ENCODE measurements at places on chromosomes 1 and 21.

DNA sequence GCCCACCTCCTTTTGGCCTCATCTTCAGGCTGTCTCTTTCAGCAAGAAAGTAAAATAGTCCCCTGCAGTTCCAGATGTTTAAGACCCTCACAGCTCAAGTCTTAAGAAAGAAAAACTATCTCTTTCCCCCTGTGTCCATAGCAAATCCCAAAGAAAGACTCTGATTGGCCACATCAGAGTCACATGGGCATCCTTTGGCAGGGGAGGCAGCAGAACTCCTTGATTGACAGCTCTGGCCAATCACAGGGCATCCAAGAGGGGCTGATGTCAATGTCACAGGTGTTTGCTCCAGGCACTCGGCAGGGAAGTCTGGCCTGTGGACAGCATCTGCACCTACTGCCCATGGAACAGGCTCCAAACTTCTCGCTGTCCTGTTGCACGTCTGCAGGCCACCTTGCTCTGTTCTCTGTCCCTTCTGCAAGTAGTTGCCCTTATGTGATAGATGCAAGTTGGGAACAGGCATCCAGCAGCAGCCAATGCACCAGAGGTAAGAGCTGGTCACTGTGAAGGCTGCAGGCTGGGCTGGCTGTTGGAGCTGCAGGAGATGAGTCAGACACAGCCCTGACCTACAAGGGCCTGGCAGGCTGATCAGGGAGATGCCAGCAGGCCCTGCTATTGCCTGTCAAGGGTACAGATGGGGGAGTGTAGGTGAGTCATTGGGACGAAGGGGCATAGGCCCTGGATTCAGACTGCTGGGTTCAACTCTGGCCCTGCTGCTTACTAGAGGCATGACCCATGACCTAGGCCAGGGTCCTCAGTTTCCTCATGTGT, 96.8 kb upstream of the TMEM51 start:
- DNase-seq = no peak

- no peak for DNase-seq
Measured at GRCh38 chr1:997713-997992, 2.2 kb downstream of the HES4 start.

- DNase-seq = no peak
Measured at GRCh38 chr1:212294983-212295382, 9.8 kb downstream of the PPP2R5A start.

DNA sequence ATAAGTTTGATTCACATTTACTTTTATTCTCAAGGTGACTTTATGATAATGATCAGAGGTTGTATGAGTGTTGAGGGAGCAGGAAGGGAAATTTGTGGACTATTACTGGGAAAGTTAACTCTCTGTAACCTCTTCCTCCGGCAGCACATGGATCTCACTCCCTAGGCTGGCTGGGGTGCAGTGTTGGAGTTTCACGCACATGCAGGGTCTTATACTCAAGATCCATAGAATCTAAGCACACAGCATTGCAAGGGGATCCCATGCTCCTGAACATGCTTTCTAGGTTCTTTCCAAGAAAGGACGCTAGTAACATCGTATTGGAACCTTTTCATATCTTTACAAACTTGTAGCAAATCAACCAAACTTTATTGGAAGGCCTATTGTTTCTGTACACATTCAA, 757.6 kb upstream of the TPTE start:
- no peak for DNase-seq

- no peak for DNase-seq
Measured at GRCh38 chr1:2275796-2276536, 47.8 kb downstream of the SKI start.

GRCh38 chr1:85581802-85582686, 1.5 kb downstream of the CCN1 start:
- DNase-seq = no peak

- DNase-seq = no peak
Measured at GRCh38 chr1:71464016-71464415, 383.2 kb upstream of the ZRANB2 start.

- DNase-seq = no peak
Measured at GRCh38 chr21:36379251-36379650, 5.9 kb upstream of the CHAF1B start.

GRCh38 chr1:201882665-201883132, 6.0 kb upstream of the SHISA4 start:
- no peak for DNase-seq

DNA sequence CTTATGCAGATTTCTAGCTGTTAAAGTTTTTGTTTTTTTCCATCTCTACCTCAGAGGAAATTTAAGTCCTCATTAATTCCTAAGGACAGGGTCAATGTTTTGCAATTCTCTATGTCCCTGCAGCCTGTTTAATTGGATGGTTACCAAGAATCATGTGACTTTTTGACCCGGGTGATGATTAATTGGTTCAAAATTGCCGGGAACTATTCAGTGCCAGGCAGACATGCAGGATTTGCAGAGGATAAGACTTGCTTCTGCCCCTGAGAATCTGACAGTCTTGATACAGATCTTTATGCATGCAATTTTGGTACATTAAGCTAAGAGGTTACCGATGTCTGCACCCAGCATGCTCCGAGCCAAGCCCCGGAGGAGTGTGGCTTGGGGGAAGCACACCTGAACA, 87.9 kb downstream of the PLPP3 start:
- no peak for DNase-seq

DNA sequence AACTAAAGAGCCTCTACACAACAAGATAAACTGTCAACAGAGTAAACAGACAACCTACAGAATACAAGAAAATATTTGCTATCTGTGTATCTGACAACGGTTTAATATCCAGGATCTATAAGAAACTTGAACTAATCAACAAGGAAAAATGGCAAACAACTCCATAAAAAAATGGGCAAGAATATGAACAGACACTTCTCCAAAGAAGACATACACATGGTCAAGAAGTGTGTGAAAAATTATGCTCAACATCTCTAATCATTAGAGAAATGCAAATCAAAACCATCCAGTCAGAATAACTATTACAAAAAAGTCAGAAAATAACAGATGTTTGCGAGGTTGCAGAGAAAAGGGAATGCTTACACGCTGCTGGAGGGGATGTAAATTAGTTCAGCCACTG, 8.0 kb downstream of the ZNF670 start:
- DNase-seq = no peak

DNA sequence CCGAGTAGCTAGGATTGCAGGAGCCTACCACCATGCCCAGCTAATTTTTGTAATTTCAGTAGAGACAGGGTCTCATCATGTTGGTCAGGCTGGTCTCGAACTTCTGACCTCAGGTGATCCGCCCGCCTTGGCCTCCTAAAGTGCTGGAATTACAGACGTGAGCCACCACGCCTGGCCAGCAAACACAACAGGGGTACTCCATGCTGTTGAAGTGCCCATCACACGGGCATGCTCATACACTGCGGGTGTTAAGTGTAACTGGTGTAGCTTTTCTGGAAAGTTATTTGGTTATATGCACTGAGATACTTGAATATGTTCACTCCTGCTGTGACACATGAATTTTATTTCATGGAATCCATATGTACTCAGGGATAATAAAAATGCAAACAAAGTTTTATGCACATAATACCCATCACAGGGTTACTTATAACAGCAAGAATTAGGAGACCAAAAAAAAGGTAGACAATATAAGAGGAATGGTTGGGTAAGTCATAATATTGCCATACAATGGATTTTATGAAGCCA, 9.2 kb downstream of the SRSF4 start:
- no peak for DNase-seq

DNA sequence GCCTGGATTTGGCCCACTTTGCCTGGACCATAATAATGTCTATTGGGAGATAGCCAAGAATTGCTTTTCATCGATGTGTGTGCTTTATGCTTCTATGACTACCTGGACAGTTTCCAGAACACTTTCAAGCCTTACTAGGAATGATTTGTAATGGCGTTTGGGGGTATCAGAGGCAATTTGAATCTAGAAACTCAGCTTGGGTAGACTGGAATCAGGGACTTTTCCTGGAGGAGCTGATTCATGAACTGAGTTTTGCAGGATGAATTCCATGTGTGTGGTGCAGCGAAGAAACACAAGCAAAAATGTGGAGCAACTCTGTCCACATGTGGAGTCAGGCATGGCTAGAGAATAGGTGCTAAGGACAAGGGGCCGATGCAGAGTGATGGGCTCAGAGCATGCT, 11.9 kb upstream of the TMEM61 start:
- no peak for DNase-seq

- DNase-seq = no peak
Measured at GRCh38 chr1:58996341-58997059, 212.7 kb upstream of the JUN start.

All from activated CD4-positive, alpha-beta T cell treated with anti-CD3 and anti-CD28 coated beads, Interleukin-2, amount 50 U/mL, for 4 hours (primary cell).